ENCODE measurements at places on chromosomes 6 and 20.

DNA sequence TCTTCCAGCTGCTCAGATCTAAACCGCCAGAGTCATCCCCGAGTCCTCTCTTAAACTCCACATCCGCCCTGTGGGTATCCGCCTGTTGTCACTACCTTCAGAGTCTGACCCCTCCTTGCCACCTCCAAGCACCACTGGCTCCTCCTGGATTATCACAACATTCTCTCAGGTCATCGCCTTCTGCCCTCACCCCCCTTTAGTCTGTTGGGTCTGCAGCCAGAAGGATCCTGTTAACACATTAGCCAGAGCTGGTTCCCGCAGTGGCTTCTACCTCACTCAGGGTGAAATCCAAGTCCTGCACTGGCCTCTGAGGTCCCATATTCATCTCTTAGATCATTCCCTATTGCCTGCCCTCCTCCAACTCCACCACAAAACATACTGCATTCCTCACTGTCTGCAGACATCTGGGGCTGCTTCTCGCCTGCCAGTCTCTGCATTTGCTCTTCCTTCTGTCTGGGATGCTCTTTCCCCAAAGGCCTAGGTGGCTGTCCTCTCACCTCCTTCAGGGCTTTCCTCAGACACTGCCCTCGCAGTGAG, 34.1 kb downstream of the TNXB start:
- DNase-seq, result no peak

GRCh38 chr20:54477191-54477955, 2.0 kb downstream of the DOK5 start:
- no peak for DNase-seq

- DNase-seq, result no peak
Observed at GRCh38 chr6:27838945-27839625, 73.1 kb downstream of the OR2B2 start.

- DNase-seq, result no peak
Observed at GRCh38 chr6:166877906-166878305, 78.4 kb downstream of the RNASET2 start.

DNA sequence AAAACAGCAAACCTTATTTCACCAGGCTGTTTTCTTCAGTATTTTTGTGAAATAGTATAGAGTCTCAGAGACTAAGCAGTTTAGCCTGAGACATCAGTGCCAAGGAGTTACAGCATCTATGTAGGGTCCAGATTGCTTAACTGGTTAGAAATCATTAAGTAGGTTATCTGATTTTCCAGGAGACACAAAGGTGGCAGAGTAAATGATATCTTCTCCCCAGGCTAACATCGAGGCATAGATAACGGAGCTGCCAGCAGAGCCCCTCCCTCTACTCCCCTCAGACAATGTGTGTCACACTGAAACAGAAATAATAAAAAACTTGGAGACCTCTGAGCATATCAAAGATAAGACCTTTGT, 473.0 kb upstream of the CITED2 start:
- DNase-seq, result no peak

GRCh38 chr6:72560721-72561593, 60.9 kb upstream of the KCNQ5 start:
- DNase-seq, result no peak

- DNase-seq, result peak; percentile 56
Observed at GRCh38 chr20:59933296-59933848, at the start of gene SYCP2. SYCP2 (minus strand) TSS chr20:59933637; CDS start chr20:59922413, 11,224 bp downstream.

DNA sequence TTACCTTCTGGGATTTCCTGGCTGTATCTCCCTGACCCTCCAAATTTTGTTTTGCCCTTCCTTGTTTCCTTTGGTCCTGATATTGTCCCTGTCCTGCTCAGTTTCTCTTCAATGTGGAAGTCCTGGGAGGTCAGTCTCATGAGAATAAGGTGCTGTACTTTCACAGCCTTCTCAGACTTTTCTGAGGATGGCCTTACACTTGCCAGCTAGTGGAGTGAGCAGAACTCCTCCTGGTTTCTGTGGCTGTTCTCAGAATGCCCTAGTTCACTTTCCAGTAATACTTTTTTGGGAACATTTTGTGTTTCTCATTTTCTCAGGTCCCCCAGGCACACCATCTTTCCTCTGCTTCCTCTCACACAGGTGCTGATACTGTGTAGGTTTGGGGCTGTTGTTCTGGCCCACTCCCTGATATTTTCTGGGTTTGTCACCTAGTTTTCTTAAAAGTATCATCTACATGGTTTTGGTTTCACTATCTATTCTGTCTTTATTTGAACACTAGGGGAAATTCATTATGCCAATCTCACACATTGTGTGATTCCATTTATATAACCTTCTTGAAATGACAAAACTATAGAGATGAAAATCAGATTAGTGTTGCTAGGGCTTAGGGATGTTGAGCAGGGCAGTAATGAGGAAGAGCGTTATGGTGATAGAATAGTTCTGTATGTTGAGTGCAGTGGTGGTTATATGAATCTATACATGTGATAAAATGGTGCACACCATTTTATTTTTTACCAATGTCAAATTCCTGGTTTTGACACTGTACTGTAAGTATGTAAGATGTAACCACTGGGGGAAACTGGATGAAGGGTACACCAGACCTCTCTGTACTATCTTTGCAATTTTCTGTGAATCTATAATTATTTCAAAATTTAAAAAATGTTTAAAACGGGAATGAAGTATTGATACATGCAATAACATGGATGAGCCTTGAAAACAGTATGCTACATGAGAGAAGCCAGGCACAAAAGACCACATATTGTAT, 27.2 kb upstream of the BRPF3 start:
- no peak for DNase-seq

DNA sequence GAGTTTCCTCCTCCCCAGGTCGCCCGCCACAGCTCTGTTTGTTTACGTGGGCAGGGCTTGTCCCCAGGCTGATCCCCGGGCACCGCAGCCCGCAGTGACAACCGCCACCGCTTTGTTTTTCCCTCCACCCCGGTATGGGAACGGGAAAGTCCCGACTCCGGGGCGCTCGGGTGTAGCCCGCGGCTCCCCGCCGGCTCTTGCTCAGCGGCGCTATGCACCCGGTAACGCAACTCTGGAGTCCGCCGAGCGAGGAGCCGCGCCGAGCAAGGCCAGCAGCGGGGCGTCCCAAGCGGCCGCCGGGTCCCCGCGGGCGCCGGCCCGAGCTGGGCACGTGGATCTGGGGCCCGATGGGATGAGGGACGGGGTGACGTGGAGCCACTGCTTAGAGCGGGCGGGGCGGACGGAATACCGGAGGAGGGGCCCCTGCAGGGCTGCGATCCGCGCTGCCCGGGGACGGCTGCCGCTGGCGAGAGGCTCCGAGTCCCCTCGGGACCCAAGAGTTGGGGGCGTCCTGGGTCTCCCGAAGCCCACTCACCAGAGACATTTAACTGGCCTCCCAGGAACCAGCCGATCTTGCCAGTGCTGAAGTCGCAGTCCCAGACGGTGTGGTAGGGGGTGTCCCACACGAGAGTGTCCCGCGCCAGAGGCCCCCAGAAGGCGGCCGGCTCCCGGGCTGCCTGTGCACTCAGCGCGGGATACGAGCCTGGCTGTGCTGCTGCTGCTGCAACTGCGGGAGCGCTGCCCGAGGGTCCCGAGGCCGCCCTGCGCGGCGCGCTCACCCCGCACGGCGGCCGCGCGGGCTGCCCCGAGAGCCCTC, 497 bp downstream of the ACSS1 start:
- peak; percentile 60 for DNase-seq

DNA sequence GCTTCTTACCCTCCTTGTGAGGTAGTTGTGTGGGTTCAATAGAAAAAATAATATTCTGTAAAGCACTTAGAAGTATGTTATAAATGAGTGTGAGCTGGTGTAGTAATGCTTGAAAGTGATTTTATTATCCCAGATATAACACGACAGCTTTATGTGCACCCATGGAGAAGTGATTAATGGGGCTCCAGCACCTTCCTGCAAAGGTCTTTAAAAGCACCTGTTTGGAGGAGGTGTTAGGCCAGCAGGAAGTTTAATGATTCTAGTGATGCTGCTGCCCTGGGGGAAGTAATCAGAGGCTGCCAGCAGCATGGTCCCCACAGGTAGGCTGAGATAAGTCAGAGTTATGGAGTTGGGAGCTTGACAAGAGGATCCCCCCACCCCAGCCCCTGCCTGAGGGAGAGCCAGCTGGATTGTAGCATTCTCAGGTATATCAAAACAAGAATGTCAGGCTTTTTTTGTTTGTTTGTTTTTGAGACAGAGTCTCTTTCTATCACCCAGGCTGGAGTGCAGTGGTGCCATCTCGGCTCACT, 166.3 kb downstream of the PHACTR1 start:
- DNase-seq, result no peak

GRCh38 chr6:7087491-7087979, 20.2 kb upstream of the RREB1 start:
- no peak for DNase-seq

DNA sequence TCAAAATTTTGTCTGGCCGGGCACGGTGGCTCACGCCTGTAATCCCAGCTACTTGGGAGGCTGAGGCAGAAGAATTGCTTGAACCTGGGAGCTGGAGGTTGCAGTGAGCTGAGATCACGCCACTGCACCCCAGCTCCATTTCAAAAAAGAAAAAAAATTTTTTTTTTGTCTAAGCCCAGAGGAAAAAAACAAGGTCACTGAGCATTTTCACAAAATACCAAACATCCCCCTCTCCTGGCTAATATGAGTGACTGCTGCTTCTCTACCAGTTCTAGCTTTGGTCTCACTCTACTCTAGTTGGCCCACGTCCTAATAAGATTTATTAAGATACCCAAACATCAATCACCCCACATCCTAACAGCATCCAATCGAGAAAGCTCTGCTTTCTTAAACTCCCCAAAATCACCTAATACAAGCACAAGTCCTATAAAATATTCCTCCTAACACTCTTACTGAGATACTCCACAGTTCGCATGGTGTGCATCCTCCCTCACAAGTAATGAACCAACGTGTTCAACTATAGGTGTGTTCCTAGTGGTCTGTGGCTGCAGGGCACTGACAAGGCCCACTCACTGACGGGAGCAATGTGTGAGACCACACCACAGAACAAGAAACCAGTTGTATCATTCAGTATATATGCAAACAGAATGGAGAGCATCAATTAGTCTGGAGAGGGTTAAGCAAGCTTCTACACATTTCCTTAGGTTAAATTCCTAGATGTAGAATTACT, 64.2 kb downstream of the FKBP5 start:
- no peak for DNase-seq

GRCh38 chr6:67639161-67639560, 995.9 kb upstream of the ADGRB3 start:
- DNase-seq, result no peak

DNA sequence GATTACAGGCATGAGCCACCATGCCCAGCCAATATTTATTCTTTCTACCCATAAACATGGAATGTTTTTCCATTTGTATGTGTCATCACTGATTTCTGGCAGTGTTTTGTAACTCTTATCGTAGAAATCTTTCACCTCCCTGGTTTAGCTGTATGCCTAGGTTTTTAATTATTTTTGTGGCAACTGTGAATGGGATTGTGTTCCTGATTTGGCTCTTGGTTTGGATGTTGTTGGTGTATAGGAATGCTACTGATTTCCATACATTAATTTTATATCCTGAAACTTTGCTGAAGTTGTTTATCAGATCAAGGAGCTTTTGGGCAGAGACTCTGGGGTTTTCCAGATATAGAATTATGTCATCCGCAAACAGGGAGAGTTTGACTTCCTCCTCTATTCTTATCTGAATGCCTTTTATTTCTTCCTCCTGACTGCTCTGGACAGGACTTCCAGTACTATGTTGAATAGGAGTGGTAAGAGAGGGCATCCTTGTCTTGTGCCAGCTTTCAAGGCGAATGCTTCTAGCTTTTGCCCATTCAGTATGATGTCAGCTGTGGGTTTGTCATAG, 198.6 kb downstream of the ZDHHC14 start:
- no peak for DNase-seq

GRCh38 chr6:127855542-127856159, 45.2 kb downstream of the THEMIS start:
- no peak for DNase-seq

DNA sequence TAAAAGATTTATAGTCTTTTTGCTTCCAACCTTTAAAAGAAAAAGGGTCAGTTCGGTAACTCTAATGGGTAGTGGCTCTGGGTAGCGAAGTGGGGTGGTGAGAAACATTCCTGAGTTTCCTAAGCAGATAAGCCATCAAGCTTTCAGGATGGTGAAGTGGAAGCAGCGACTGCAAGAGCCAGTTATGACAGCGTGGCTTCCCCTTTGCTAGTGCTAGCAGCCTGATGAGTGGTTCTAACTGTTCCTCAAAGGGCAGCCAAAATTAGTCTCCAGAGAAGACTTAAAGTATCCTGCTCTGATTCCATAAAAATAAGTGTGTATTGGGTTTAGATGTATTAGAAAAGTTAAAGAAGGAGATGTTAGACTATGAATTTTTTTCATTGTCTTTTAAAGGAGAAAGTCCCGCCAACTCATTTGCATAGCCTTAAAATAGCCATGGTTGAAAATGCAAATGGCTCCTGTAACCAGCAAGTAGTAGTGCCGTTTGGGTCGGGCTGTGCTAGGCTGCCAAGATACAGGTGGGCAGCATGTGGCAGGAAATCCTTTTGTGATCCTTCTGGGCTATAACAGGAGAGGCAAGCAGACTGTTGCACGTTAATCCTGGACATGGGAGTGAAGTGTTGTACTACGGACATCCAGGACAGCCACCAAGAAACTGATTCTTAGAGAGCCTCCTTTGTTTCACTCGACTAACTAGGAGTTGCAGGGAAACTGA, 18.0 kb downstream of the ELOVL2 start:
- no peak for DNase-seq

DNA sequence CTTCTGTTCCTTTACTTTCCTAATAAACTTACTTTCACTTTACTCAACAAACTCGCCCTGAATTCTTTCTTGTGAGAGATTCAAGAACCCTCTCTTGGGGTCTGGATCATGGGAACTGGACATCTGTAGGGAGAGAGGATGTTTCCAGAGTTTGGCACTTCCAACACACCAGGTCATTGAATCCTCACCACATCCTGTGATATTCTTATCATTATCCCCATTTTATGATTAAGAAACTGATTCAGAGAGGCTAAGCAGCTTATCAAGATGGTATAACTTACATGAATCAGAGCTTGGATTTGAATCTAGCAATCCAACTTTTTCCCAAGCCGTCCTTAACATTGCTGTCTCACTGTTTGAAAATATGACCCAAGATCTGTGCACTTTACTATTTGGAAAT, 15.5 kb downstream of the PPIL6 start:
- no peak for DNase-seq

GRCh38 chr6:6960571-6961251, 147.1 kb upstream of the RREB1 start:
- no peak for DNase-seq

- DNase-seq, result no peak
Observed at GRCh38 chr6:45686841-45687569, 309.3 kb upstream of the SUPT3H start.

- DNase-seq, result no peak
Observed at GRCh38 chr6:132931313-132931712, 116.9 kb downstream of the RPS12 start.

DNA sequence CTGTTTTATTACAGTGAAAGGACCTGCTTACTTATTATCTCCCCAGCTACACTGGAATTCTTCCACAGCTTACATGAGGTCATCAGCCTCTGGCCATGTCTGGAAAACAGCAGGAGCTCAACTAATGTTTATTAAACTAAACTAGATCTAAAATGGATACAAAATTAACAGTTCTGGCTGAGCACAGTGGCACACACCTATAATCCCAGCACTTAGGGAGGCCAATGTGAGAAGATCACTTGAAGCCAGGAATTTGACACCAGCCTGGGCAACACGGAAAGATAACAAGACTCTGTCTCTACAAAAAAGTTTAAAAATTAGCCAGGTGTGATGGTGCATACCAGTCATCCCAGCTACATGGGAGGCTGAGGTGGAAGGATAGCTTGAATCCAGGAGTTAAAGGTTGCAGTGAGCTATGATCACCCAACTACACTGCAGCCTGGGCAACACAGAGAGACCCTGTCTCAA, 220.8 kb upstream of the MARCKS start:
- DNase-seq, result no peak
